ENCODE measurements at places on chromosomes 4 and X.
A peak's percentile ranks its signal among the peaks of the same experiment; 100 is the strongest.

DNA sequence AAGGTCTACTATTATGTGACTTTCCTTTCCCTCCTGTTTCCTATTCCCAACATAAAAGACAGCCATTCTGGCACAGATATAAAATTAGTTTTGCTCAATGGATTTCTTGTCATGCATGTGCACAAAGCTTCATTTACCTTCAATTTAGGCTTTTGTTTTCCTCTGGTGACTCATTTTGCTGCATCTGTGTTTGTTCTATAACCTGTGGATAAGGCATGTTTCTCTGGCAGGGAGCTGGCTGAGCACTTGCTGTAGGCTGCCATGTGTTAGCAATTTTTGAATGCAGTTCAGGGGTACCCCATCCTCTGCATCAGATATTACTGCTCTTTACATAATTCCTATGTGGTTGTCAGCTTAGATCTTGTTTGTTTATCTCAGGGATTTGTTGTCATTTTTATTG lies 202.8 kb upstream of the GRID2 start:
- DNase-seq: no peak

DNA sequence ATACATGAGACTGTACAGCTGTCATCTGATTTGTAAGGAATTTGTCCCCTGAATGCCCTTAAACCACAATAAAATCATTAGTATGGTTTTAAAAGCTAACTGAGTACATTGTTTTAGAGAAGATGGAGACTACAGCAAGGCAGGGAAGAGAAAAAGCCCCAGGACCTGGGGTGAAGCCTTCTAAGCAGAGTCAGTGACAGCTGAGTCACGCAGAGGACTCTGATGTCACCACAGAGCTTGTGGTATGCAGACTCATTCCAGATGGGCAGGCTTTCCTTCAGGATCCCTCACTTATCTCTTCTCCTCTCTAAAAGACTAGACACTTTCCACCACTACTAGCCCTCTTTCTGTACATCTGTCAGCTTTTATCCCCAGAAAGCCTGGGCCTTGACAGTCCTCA lies 97.1 kb upstream of the ATOH1 start:
- DNase-seq: no peak

GRCh38 chrX:106898462-106898861 lies 4.7 kb downstream of the RIPPLY1 start:
- peak; percentile 59 for DNase-seq

DNA sequence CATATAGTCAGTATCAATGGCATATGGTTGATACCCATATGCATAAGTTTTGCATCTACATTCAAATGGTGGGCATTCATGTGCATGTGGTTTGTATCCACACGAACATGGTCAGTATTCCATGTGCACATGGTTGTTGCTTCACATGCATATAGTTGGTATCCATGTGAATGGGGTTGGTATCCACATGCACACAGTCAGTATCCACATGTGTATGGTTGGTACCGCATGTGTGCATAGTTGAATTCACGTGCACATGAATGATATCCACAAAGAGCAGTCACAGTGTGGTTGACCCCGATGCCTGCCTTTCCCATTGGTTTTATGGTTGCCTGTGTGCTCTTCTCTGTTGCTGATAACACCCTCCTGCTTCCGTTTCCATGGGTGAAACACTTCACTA lies 427.9 kb downstream of the STIM2 start:
- no peak for DNase-seq

DNA sequence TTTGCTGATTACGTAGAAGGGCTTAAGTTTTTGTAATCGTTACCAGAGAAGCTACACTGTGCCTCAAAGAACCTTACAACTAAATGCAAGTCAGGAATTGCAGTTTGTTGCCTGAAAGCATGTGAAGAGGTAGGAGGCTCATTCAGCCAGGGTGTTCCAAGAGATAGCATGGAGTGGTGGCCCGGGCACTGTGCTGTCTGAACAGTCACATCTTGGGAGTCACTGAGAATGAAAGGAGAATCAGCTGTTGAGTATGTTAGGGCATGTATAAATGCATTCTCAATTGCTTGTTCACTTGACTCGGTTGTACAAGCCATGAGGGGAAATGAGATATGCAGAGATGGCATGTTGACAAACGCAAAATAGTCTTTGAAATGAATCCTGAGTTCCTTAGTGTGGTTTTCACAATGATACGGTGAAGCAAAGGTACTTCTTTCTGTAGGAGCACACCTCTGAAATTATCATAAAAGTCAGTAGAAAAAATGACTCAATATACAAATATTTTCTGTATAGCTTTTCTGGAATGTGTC lies 161.0 kb downstream of the DCTD start:
- DNase-seq: no peak

Data from NAMALWA (cell line).